ENCODE measurements at places on chromosomes 3 and 15.

- DNase-seq, result no peak
These were observed 12.4 kb downstream of the RETNLB start for GRCh38 chr3:108744762-108745161.

DNA sequence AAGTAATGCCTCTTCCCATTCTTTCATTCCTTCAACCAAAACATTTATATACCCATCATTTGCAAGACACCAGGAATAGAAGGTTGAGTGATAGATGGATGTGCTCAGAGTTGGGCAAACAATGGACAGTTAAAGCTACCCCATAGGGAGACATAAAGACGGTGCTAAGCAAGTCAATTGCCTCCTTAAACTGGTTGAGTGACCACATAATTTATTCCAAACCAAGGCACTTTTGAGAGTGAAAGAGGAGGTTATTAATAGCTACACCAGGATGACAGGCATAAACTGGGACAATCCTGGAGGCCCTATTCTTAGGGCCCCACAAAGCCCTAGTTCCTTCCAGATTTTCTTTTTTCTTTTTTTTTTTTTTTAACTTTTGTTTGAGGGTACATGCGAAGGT lies 21.4 kb upstream of the DYNC1LI1 start:
- DNase-seq, result no peak

DNA sequence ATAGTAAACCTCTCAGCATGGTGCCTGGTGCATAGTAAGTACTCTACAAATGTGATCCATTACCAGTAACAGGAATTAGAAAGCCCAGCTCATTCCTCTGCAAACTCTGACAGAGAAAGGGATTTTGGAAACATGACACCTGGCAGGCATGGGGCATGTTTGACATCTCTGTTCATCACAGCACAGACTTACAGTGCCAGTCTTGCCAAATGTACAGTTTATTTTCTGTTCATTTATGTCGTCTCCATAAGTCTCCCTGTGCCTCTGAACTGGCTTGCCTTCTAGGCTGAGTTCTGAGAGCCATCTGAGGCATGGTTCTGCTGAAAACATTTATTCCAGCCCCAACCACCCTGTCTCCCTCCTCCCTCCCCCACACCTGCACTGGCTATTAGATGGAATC lies 67.0 kb upstream of the CTDSPL start:
- no peak for DNase-seq

DNA sequence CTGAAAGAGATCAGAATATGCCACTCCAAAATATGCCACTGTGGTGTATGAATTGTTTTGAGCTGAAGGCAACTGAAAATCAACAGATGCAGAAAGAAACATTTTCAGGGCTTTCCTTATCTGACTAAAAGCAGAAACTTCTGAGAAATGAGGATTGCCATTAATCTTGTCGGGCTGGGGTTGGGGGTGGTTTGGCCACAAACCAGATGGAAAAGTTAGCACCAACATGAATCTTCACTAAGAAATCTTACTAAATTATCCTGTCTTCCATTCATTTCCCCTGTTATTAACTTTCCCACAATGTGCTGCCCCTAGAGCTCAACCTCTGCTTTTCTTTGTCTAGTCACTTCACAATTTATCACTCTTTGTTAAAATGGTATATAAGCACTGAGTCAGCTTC lies 229.9 kb upstream of the GADL1 start:
- peak; percentile 76 for DNase-seq

GRCh38 chr3:57163751-57164150 lies 1.4 kb downstream of the IL17RD start:
- no peak for DNase-seq

DNA sequence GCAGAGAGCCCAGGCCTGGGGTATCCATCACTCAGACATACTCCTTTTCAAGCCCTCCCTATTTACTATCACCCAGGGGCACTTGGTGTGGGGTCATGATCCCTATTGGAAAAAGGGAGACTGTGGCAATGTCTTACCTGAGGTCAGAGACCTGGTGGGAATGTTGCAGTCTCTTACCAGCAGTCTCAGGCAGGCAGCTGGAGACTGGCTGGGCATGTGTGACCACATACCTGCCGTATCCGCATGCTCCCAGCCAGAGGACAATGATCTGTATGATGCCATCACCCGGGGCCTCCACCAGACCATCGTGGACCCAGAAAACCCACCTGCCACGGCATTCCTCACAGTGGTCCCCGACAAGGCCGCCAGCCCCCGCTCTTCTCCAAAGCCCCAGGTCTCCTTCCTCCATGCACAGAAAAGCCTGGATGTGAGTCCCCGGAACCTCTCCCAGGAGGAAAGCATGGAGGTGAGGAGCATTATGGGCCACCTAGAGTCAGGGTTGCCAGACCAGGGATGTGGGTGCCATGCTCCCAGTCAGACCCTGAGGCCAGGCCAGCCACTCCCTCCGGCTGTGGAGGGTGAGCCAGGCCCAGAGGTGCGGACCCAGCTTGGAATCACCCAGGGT lies 5.9 kb downstream of the SH2D7 start:
- no peak for DNase-seq

DNA sequence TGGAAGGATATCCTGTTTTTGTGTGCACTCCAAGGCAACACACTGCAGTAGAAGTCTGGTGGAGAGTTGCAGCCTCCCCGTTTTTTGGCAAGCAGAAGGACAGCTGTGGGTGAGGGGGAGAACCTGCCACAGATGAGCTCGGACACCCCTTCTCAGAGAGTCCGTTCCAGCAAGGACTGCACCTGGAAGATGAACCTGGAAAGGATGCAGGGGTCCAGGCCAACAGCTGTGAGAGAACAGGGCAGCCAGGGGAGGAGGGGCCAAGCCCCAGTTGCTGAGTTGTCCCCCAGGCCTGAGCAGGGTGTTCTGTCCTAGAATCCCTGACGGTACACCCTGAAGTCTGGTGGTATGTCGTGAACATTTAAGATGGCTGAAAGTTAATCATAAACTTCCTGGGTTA lies 30.2 kb downstream of the ZXDC start:
- DNase-seq, result no peak

GRCh38 chr15:73927476-73928240 lies 1.4 kb downstream of the LOXL1 start:
- DNase-seq, result peak; percentile 62
